NCI-H1436 treated with DMSO at 0.1 percent for 48 hours (cell line): ENCODE measurements at places on chromosomes 16 and 17.

- DNase-seq = no peak
Measured at GRCh38 chr17:46100590-46100989, 92.6 kb downstream of the KANSL1 start.

DNA sequence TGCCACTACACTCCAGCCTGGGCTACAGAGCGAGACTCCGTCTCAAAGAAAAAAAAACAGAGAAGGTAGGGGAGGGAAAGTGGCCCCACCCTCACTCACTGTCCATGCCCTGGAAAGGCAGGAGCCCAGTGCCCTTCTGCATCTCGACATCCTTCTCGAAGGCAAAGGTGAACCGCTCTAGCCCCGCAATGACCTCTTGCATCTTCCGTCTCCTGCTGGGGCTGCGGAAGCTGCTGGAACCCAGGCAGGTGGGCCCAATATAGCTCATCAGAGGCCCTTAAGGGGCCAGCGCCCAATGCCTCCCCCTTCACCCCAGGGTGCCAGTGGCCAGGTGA, at the start of gene CPSF4L:
CPSF4L (minus strand) TSS at position 264 of the 335 bp plus-strand sequence; CDS start at position 202, 62 bp downstream.
- no peak for DNase-seq

GRCh38 chr17:60167065-60167741, 17.4 kb downstream of the CA4 start:
- DNase-seq = no peak

DNA sequence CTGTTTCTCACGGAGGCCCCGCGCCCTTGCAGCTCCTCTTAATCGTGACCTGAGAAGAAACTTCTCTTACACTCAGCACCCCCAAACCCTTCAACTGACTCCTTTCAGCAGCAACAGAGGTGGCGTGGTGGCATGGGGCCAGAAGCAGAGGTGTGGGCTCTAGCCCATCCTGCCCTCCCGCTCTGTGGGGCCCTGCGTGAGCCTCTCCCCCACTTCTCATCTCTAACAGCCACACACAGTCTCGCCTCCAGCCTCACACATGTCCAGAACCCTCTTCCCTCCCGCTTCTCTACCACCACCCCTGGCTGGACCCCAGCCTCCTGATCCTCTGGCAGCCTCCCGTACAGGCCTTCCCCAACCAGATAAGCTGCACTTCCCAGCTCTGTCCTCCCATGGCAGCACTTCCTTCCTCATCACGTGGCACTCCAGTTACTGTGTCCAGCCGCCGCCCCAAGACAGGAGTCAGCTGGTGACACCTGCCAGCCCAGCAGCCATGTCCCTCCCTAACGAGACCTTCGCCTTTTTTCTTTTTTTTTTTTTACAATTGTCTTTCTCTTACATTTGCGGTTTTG, 30.5 kb downstream of the NSMCE1 start:
- no peak for DNase-seq

- DNase-seq = no peak
Measured at GRCh38 chr16:9262941-9263715, 171.7 kb downstream of the HAPSTR1 start.

- no peak for DNase-seq
Measured at GRCh38 chr17:44969144-44969780, 1.2 kb upstream of the C1QL1 start.

DNA sequence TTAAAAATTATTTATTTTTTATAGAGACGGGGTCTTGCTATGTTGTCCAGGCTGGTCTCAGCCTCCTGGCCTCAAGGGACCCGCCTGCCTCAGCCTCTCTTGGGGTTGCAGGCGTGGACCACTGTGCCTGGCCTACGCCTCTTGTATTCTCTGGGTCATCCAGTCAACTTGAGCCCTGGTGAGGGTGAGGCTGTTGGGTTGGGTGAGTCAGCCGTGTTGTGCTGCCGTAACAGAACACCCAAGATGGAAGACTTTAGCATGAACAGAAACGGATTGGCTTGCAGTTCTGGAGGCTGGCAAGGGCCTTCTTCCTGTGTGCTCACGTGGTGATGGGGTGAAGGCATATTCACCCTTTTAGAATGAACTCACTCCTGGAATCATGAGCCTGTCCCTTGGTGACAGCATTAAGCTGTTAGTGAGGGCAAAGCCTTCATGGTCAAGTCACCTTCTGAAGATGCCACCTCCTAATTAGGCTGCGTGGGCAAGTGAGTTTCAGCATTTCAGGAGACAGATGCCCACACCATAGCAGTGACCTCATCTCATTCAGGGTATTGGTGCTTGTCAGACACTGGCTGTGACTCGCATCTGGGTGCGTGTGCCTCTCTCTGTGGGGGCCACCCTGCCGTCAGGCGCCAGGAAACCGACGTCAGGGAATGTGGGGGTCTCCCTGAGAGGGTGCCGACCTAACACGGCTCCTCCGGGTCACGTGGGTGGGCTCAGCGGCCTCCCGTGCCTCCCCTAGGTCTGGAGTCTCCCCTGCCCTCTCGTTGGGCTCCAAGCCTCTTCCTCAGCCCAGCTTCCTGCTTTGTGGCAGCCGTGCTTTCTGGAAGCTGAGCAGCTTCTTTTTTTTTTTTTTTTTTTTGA, 49.8 kb downstream of the WDR45B start:
- DNase-seq = no peak

DNA sequence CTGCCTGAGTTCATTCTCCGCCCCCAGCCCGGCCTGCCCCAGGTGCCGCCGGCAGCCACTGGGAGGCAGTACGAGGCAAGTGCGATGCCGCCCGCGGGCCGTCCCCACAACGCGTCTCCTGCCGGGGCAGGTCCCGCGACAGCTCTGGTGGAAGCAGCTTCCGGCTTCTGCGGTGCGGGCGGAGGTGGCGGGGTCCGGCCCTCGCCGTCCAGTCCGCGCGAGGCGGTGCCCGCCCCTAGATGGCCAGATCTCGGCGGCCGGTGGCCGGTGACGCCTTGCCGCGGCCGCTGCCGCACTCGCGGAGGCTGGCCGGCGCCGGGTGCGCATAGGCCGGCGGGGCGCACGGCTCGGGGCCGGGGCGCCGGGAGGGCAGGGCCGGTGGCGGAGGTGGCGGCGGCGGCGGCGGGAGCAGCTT, 1.8 kb downstream of the GJD3 start:
- DNase-seq = no peak
